Testis (tissue), 5 donors: ENCODE measurements at places on chromosomes 12 and 14.

- peak; percentile 52 for DNase-seq
Observed at GRCh38 chr12:52082026-52082668, 2.6 kb downstream of the SMIM41 start.

DNA sequence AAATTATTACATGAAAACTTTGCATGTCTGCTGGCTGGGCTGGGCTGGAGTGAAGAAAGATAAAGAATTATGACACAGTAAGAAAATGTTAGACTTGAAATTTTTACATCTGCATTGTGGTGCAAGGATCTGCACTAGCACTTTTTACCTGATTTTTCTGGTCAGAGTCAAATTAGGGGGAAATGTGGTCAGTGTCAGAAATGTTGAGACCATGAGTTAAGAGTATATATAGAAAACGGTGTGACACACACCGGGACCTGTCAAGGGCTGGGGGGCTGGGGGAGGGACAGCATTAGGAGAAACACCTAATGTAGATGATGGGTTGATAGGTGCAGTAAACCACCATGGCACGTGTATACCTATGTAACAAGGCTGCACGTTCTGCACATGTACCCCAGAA lies 90.3 kb downstream of the IGF1 start:
- DNase-seq, result no peak

- DNase-seq, result no peak
Observed at GRCh38 chr12:123063535-123063934, 83.1 kb downstream of the ARL6IP4 start.

- no peak for DNase-seq
Observed at GRCh38 chr14:100419856-100420255, 96.7 kb downstream of the SLC25A47 start.

DNA sequence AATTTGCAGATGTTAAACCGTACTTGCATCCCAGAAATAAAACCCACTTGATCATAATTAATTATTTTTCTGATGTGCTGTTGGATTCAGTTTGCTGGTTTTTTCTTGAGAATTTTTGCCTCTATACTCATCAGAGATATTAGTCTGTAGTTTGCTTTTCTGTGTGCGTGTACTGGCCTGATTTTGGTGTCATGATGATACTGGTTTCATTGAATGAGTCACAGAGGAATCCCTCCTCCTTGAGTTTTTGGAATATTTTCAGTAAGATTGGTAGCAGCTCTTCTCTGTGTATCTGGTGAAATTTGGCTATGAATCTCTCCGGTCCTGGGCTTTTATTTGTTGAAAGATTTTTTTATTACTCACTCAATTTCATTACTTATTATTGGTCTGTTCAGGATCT lies 100.4 kb upstream of the PMCH start:
- no peak for DNase-seq

GRCh38 chr12:62215506-62215905 lies 44.7 kb upstream of the USP15 start:
- no peak for DNase-seq

GRCh38 chr14:49297102-49297501 lies 289.1 kb downstream of the RPS29 start:
- no peak for DNase-seq

DNA sequence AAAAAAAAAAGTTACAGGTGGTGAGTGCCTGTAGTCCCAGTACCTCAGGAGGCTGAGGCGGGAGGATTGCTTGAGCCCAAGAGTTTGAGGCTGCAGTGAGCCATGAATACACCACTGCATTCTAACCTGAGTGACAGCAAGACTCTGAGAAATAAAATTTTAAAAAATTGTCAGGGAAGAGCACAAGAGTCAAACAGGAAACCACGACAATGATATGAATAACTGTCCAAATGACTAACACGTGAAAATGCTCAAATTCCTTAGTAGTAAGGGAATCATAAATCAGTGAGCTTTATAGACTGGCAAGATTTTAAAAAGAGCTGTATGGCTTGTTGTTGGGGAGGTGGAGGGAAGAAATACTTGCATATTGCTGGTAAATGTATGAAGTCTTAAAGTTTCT lies 12.9 kb upstream of the ASPG start:
- DNase-seq, result no peak

- DNase-seq, result no peak
Observed at GRCh38 chr12:99389751-99390150, 257.8 kb upstream of the GARIN6 start.

- DNase-seq, result no peak
Observed at GRCh38 chr12:100789146-100789545, 5.4 kb upstream of the ANO4 start.

DNA sequence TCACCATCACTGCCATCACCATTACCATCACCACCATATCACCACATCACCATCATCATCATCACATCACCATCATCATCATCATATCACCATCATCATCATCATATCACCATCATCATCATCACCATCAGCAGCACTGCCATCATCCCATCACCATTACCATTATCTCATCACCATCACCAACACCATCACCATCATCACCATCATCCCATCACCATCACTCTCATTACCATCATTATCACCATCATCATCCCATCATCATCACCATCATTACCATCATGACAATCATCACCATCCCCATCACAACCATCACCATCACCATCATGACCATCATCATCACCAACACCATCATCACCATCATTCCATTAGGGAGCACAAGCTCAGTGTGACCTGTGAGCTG lies 318.0 kb downstream of the ADGRD1 start:
- no peak for DNase-seq

DNA sequence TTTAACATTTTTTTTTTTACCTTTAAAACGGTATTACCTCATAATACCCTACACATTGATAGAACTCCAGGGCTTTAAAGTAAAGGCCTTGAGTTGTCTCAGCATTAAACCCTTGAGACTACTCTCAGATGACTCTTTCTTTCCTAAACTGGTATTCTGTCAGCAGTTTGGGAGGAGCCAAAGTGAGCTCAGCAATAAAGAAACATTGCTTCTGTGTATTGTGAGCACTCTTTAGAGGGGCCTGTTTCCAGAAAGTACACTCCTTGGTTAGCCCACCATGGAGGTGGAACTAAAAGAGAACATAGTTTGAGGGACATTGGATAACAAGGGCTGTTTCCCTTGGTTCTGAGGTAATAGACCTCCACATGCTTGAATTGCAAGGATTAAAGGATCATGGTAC lies 20.4 kb downstream of the MAP3K12 start:
- no peak for DNase-seq

DNA sequence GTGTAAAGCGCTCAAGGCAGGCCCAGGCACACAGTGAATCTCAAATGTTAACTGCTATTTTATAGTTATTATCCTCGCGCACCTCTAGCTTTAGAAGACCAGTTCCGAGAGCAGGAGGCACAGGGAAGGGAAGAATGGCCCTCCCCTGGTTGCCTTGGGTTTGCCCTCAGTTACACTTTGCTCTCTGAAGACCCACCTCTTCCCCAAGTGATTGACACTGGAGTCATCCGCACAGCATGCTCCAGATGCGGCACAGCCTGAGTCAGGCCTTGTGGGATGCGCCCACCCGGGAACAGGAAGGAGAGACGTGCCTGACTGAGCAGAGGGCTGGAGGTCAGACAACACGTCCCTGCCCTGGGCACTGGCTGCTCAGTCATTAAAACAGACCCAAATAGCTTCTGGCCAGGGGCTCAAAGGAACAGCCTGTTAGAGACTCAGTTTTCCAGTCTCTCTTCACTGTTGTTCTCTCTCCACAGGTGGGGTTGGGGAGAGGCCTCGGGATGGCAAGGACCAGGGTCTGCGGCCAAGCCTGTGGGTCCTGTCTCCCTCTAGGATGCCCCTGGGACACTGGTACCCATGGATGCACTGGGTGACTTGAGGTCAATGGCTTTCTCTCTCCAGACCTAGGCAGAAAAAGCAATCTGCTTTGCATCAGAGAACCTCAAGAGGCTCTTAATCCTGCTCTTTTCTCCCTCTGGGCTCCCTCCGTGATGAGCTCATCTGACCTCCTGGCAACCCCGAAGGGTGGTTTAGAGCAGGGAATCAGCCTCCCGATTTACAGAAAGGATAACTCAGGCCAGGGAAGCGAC lies 13.6 kb upstream of the MLXIP start:
- DNase-seq, result no peak

DNA sequence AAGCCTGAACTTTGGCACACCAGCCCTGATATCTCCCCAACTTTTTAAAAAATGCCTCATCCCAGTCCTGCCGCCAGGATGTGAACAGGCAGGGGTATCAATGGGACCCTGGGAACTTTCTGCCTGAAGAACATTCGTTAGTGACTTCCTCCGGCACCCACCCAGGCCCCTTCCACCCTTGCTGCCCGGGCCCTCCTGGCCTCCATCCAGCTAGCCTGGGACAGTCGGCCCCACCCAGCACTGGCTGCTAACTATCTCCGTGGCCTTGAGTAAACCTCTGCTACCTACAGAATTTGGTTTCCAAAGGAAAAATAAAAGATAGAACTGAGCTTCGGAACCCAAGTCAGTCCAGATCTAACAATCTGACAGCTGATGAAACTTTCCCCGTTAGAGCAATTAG lies 14.3 kb downstream of the SCARB1 start:
- DNase-seq, result no peak

DNA sequence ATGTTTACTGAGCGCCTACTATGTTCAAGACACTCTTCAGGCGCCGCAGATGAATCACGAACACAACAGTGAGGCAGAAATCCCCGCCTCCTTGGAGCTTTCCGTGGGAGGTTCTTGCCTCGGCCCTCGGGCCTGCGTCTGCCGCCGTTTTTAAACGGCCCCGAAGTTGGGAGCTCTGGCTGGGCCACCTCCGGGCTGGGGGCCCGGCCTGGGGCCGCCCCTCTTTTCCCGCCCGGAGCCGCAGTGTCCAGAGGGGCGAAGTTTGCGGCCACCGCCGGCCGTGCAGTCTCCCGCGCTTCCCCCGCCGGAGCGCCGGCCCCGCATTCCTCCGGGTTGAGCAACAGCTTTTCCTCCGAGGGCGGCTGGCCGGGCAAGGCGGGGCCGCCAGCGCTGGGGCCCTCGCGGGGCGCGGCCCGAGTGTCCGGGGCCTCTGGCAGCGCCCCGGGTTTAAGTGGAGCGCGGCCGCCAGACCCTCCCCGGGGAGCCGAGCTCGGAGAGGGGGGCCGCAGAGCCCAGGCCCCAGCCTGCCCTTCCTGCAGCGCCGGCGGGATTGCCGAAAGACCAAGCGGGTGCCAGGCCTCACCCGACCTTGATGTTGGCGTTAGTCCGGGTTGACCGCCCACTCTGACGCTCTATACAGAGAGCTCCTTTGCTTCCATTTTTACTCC lies 18.7 kb upstream of the CTDSP2 start:
- DNase-seq, result peak; percentile 74

GRCh38 chr14:94823556-94824341 lies 53.8 kb upstream of the GSC start:
- DNase-seq, result no peak

- no peak for DNase-seq
Observed at GRCh38 chr12:74847169-74847568, 309.5 kb downstream of the ATXN7L3B start.

DNA sequence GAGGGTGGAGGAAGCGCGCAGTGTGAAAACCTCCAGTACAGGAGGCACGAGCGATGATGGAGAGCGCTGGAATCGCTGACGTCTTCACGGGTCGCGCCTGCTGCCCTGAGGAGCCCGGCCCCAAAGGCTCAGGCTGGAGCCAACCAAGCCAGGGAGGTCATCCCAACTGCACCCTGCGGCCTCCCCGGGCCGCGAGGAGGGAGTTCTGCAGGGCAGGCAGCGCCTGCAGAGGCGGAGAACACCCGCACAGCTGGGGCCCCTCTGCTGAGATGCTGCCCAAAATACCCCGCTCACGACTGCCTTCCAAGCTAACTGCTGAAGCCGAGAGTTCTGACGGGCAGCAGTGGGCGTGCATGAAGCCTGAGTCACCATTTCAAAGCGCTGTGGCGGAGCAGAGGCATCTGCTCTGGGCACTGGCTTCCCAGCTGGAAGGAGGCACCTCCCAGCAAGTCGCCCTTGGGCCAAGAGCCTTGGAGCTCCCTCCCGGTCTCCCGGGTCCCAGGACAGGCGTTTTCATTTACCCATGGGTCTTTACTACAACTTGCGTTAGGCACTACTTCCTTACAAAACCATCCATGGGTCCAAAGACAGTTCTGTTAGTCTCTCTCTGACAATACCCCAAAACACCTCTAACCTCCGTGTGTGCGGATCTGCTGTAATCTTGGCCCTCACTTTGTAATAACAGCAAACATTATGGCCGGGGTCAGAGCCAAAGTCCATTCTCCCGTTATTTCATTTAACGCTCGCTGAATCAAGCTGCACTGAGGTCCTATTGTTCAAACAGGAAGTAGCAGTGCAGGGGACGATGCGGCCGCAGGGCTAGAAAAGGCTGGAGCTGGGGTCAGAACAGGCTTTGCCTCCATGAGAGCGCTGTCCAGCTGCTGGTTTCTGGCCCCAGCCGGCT lies 60.1 kb upstream of the RIMBP2 start:
- DNase-seq, result peak; percentile 67

- no peak for DNase-seq
Observed at GRCh38 chr14:97206916-97207315, 409.7 kb downstream of the VRK1 start.

- no peak for DNase-seq
Observed at GRCh38 chr14:84929086-84929485, 600.9 kb upstream of the FLRT2 start.

DNA sequence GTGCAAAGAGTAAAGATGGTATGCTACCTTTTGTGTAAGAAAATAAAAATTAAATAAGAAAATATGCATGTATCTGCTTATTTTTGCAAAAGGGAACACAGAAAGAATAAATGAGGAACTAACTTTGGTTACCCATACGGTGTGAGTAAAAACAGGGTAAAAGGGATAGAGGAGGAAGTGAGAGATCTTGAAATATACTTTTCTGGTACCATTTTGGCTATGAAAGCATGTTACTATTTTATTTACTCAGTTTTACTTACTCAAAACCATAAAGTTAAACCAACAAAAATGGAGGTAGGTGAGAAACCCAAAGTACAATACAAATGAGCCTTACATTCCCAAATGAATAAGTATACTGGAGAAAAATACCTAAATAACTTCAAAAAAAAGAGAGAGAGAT lies 122.0 kb upstream of the EGLN3 start:
- no peak for DNase-seq

- DNase-seq, result peak; percentile 92
Observed at GRCh38 chr12:104064031-104064841, at the start of gene HCFC2. Gene HCFC2 (plus strand): TSS chr12:104064531. CDS start chr12:104064561, 30 bp downstream.

DNA sequence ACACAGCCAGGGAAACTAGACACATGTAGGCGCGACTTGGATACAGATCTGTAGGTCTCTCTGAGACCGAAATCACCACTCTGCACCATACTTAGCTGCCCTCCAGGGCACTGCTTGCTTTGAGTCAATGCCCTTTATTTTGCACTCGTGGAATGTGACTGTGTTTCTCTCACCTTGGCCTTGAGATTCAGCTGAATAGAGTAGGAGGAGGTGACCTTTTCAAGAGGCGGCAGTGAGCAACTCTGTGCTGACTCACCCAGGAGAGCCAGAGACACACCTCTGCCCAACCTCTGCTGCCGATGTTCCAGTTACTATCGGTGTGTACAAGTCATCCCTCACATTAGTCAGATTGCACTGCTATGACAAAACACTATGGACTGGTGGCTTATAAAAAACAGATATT lies 583.4 kb downstream of the VRK1 start:
- DNase-seq, result no peak

DNA sequence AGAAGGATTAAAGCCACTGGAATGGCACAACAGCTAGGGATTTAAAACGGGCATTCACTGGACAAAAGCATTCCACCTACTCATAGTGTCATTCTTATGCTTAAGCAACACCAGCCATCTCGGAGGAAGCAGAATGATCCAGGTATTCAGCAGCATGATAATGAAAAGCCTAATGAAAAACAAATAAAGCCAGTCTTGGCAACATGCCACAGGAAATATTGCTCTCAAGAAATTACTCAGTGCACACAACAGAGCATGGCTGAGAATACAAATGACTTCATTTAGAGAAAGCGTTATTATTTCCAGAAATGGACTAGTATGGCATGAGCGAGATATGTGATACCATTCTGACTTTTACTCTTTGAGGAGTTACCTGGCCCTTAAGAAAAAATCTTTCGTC lies 442.2 kb downstream of the APAF1 start:
- DNase-seq, result no peak
